ENCODE measurements at places on chromosomes 11 and 22.

DNA sequence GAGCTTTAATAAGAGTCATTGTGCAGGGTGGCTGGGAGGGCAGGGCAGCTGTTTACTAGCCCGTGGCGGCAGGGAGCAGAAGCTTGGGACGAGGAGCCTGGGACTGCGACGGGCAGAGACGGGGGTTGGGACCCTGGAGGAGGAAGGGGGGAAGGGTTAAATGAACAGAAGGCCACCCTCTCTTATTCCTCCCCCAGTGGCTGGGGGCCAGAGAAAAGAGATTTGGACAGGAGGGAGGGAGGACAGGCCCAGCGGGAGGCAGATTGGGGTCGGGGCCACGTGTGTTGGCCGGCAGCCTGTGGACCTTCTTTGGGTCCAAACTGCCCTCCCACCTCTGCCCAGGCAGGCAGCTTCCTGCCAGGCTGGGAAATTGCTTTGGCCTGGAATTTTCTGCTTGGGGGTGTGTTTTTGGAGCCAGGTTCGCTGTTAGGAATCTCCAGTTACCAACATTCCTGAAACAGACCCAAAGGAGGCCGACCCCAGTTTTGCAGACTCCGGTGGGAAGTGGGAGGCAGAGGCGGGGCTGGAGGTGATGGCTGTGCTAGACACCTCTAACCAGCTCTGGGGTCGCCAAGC is 50.2 kb downstream of the APOL3 start:
- DNase-seq, result no peak

- DNase-seq, result no peak
These were observed 142.8 kb upstream of the B3GAT1 start for GRCh38 chr11:134554861-134555260.

- DNase-seq, result peak; percentile 23
These were observed 151.7 kb downstream of the UVRAG start for GRCh38 chr11:75966537-75967287.

- no peak for DNase-seq
These were observed 508.7 kb upstream of the TENM4 start for GRCh38 chr11:79949574-79949973.

DNA sequence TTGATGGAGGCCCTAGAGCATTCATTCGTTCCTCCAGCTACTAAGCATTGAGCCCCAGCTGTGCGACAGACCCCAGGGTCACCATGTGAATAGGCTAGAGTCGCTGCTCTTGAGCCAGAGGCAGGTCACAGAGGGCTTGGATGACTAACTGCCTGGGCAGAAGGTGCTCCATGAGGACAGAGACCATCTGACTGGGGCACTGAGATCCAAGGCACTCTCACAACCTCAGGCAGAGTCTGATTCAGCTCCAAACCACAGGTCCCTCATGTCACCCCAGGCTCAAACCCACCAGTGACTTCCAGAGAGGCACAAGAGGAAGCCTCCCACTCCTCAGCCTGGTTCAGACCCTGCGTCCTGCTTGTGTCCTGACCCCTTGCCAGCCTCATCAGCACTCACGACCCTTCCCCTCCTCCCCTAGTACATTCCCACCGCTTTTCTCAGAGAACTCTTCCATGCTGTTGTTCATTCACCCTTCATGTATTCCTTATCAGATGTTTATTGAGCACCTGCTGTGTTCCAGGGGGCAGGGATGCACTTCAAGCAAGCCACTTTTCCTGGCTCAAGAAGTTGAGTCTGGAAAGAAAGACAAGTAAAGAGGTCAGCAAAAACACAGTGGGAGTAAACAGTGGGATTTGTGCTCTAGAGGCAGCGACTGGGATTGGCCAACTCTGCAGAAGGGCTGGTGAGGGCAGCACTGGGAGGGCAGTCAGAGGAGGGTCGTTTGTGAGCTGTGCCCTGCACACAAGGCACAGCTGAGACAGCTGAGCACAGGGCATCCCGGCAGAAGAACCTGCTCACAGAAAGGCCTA is 9.3 kb downstream of the OAF start:
- no peak for DNase-seq

GRCh38 chr11:17014833-17015626 is 816 bp upstream of the PLEKHA7 start:
- DNase-seq, result peak; percentile 75

DNA sequence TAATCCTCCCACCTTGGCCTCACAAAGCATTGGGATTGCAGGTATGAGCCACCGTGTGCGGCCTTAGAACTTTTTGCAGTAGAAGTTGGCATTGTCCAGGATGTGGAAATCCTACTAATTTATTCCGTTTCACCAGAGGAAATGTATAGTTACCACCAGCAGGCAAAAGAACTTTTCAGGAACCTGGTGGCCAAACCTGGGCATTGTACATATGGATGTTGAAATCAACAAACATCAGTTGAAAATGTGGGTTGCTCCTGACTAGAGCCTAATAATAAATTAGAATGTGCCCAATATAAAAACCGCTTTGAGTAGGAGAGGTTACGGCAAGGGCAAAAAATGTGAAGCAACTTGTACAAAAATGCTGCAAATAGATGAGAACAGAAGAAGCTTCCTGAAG is 40.7 kb upstream of the XBP1 start:
- no peak for DNase-seq

- no peak for DNase-seq
These were observed 505.6 kb upstream of the API5 start for GRCh38 chr11:42806191-42806590.

GRCh38 chr11:110757066-110757465 is 44.8 kb upstream of the ARHGAP20 start:
- DNase-seq, result no peak

GRCh38 chr11:3165152-3165705 is at the start of gene OSBPL5:
TSS of gene OSBPL5 (minus strand) at chr11:3165310. CDS start at chr11:3129148, 36,162 bp downstream.
- DNase-seq, result no peak

DNA sequence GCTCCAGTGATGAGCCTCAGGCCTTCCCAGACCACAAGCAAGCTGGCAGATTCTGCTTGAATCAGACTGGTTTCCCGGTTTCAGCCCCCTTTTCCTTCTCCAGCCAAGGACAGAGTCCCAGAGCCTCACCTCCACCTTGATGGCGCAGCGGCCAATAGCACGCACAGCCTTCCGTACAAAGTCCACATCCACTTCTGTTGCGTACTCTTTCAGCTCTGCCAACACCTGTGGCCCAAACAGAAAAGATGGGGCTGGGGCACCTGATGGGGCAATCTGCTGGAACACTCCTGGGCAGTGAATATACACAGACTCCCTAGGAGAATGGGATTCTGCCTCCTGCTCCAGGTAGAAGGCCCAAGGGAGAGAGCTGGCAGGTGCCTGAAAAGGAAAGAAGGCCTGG is 35.5 kb upstream of the RASL10A start:
- DNase-seq, result no peak

DNA sequence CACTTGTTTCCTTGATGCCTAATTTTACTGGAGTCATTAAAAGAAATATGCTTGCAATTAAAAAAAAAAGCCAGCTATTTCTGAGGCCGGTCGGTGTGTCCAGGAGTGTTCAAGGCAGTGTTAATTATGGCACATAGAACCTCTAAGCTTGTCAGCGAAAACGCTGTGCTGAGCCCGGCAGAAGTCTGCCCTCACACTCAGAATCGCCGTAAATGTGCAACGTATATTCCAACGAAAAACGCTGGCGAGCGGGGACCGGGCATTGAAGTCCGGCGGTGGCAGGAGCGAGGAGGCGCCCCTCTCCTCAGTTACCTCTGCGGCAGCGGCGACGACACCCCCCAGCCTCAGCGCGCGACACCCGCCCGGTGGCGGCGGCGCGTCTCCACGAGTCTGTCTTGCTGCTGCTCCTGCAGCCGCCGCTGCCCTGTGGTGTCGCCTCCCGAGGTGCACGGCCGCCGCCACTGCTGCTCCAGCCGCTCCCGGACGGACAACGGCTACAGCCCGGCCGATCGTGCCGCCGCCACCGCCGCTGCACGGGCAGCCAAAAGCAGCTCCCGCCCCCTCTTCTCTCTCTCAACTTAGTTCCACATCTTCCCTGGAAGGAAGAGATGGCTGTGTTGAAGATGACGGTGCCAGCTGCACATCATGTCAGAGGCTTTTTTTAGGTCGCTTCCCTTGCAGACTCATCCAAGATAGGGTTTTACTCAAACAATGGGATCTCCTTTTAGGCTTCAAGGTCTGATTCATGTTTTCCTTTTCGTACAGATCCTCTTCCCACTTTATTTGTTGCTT is 56.0 kb downstream of the JAM3 start:
- DNase-seq, result no peak

- no peak for DNase-seq
These were observed 27.2 kb downstream of the CNTF start for GRCh38 chr11:58649623-58650022.

DNA sequence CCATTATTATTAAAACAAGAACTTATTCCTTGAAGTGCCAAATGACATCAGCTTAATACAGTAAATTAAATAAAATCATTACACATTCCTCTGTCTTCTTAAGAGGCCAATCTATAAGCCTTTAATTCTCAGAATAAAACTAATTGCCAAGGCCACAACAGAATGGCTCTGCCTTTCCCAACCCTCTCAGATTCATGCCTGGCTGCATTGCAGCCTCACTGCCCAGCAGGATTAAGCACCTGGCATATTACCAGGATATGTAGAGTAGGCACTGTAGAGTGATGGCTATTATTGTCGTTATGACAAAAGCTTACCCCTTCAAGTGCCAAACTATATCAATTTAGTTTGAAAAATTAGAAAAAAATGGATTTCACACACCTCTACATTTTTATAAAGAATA is 9.4 kb upstream of the CALCA start:
- no peak for DNase-seq

DNA sequence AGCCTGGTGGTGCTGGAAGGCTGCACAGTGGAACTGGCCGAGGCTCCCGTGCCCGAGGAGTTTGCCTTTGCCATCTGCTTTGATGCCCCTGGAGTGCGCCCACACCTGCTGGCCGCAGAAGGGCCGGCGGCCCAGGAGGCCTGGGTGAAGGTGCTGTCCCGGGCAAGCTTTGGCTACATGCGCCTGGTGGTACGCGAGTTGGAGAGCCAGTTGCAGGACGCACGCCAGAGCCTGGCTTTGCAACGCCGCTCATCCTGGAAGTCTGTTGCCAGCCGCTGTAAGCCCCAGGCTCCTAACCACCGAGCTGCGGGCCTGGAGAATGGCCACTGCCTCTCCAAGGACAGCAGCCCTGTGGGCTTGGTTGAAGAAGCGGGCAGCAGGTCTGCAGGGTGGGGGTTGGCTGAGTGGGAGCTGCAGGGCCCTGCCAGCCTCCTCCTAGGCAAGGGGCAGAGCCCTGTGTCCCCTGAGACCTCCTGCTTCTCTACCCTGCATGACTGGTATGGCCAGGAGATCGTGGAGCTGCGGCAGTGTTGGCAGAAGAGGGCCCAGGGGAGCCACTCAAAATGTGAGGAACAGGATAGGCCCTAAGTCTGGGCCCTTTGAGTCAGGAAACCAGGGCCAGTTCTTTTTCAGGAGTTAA is 1.9 kb upstream of the SMDT1 start:
- DNase-seq, result no peak

GRCh38 chr22:30422481-30423300 is 2.9 kb upstream of the MTFP1 start:
- DNase-seq, result no peak

DNA sequence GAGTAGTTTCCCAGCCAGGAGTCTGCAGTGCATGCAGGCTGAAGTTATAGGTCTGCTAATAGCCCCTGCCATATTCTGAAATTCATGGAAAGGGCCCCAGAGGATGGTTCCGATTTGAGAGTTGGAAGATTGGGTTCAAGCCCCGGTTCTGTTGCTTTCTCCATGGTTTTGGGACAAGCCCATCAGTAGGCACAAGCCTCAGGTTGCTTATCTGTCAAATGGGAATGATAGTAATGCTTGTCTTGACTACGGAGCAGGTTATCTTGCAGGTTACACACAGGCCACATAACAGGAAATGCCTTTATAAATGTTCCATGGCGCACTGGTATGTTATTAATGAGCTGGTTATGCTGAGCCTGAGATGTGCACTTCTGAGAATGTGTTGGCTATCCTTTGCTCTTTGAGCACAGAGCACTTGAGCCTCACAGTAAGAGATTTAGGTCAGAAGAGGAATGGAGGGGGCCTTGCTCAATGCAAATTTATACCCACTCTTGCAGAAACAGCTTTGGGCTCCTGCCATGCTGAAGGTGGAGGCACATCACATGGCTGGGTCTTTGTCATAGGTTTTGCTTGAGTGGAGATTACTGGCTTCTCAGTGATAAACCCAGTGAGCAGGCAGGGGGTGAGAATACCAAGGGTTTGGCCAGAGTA is 47.1 kb downstream of the ZNRF3 start:
- DNase-seq, result no peak

DNA sequence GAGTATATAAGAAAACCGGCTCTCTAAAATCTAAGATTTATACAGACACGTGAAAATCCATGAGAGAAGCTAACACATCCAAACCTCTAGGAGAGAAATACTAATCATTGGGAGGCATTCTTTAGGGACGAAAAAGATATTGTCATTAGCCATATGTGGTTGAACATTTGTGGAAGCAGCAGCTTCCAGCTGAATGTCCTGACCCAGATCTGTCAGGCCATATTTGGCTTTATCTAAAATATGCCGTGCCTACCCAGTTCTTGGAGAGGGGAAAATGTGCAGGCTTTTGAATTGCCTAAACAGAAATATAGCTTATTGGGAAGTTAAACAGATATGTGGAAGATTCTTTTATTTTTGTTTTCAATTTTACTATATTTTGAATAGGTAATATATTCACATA is 6.4 kb downstream of the CCDC89 start:
- DNase-seq, result no peak

DNA sequence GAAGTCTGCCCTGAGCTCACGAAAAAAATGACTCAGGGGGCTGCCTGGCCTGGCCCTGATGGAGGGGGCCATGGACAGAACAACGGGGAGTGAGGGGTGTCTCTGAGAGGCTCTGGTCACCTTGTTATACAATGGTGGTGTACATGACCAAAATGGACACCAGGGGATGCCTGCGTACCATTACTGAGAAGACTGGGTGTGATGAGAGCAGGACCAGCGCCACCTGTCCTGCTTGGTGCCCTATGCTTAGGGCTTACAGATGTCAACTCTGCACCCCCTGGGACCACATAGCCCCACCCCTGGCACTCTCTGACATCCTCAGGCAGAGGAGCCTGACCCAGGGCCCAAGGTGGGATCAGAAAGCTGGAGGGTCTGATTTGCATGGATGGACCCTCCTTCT is 104.8 kb downstream of the ZNF280B start:
- DNase-seq, result no peak

DNA sequence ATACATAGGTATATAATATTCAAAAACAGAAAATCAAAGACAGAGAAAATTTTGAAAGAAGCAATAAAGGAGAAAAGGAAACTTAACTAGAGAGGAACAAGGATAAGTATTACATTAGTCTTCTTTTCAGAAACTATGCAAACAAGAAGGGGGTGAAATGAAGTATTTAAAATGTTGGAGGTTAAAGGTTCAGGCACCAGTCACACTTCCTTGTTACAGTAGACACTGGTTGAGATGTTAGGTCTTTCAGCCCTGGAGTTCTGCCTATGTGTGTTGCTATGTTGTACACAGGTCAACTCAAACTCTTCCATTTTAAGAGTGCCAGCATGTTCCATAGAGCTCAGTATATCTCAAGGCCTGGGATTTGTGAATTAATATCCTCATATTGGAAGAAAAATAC is 6.0 kb upstream of the MS4A4A start:
- DNase-seq, result no peak

DNA sequence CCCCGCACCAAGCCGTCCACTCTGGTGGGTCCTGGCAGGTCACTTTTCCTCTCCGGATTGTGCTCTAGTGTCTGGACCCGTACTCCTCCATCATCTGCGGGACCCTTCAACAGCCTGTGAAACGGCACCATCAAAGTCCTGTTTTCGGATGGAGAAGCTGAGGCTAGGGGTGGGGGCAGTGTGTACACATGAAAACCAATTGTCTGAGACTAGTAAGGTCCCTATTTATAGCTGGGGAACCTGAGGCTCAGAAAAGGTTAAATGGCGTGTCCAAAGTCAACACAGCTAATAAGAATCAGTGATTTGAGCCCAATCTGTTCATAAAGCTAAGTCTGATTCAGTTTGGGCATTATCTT is 668 bp upstream of the LRRC32 start:
- no peak for DNase-seq

Data from GM13977 (cell line).